ENCODE measurements at places on chromosomes 4 and X.

DNA sequence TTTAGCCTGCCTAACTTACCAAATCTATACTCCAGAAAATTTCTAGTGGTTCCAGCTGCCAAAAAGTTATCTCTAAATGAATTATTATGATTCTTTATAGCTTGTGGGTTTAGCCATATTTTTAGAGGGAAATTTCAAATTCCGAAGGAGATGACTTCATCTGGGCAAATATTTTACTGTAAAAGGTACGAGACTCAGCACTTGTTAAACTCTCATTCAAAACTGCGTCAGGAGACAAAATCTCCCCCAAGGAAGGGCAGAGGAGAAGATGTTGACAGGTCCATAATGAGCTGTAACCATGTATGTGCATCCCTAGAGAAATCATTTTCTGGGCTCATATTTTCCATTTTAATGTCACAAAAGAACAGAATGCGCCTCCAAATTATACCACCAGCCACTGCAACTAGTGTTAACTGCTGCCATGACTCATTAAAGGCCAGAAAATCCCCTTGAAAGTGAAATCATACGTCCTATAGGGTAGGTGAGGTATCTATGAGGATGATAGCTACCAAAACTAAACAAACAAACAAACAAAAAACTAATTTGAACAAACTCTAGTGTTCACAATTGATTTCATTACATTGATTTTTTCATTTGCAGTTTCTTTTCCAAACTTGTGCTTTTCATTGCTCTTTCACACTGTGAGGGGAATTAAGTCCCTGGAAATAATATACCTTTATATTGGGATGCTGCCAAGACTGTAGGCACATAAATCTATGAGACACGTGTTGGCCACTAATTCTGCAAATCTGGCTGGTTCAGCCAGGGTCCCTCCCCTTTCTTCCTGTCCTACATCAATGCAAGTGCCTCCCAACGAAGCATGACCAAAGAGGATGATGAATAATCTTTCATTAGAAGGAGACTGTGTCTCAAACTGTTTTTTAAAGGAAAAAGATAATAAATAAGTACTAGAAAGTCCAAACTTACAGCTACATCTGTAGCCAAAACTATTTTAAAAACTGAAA lies 85.8 kb downstream of the ARHGAP6 start:
- no peak for DNase-seq

DNA sequence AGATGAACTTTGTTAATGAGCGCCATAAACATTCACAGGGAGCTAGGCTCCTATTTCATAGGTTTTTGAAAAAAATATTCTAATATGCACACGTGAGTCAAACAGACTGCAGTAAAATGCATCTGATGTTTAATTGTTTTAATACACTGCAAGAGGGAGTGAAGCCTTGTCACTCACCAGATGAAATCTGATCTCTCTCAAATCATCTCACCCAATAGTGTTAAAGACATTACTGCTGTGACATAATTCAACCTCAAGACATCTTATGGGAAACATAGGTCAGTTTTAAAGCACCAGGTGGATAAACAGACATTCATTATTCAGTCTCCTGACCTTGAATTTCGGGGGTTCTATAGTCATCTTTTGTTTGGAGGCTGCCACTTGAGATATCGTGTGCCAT lies 148.3 kb downstream of the MAML3 start:
- no peak for DNase-seq

DNA sequence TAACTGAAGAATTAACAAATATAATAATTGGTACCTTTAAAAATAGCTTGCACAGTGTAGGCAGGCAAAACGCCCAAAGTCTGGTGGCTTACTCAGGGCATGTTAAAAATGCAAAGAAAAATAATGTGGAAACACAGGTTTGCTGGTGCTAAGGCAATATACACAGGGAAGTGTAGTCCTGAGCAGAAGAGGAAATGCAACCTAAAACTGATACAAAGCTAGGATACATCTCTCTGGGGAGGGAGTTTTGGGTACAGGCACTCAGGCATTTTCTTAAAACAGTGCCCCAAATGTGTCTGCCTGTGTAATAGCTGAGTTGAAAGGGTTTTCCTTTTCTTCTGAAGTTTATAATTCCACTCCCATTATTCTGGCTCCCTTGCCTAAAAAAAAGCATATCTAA lies 47.4 kb downstream of the TMPRSS11E start:
- DNase-seq: no peak

GRCh38 chrX:129239371-129239770 lies 283.9 kb downstream of the SMARCA1 start:
- no peak for DNase-seq

DNA sequence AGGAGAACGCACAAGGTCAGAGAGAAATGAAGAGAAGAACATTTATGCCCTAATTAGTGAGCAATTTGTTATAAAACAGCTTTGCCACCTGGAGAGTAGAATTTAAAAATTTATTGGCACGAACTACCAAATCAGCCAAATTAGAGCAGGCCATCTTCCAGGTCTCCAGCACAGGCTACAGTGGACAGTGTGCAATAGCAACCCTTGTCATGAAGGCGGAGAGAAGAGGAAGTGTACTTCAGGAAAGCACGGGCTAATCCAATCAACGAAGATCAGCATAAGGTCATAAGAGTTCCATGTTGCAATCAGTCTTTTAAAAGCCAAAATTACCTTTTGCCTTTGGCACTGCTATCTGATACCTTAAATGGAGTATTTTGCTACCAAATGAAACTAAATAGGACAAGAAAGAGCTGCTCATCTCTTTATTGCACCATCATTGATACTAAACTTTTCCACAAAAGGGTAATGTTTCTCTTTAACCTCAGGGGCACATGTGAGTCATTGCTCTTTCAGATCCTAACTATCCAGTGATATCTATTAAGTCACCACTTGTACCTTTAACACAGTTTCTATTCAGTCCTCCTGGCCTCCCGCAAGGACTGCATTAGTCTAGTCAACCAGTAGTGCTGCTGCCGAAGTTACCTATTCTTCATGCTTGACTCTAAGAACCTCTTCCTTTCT lies 19.9 kb downstream of the ANK2 start:
- no peak for DNase-seq

- DNase-seq: no peak
Observed at GRCh38 chr4:978957-979701, 5.8 kb upstream of the DGKQ start.
